Activated naive CD8-positive, alpha-beta T cell treated with anti-CD3 and anti-CD28 coated beads for 36 hours (primary cell): ENCODE measurements at places on chromosomes 7 and 10. TPM values are rescaled to one million over a fixed set of nuclear protein-coding genes. Genes with fewer than 3 reads are reported as not detected.

The GIMAP1 gene
- 6.1 TPM for total RNA-seq

GRCh38 chr7:19958309-19958896, 185.0 kb upstream of the TMEM196 start:
- DNase-seq, result no peak

- no peak for DNase-seq
These were observed 117.7 kb downstream of the CYTH3 start for GRCh38 chr7:6154542-6155404.

DNA sequence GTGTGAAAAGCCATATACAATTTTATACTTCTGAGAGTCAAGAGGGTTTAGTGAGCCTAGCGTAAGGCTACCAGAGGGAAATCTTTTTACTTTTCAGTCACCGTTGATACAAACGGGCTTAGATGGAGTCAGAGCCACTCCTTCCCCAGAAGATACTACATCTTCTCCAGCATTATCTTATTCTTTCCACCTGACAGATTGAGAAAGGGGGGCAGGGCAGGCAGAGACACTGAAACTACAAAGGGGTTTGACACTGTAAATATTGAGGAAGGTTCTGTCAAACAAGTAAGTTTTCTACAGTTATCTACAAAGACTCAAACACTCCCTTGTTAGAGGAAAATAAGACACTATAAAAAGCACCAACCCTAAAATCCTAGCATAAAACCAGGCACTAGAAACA, 100.0 kb downstream of the RELN start:
- DNase-seq, result no peak

GRCh38 chr7:1591396-1591795, 21.6 kb upstream of the PSMG3 start:
- no peak for DNase-seq

DNA sequence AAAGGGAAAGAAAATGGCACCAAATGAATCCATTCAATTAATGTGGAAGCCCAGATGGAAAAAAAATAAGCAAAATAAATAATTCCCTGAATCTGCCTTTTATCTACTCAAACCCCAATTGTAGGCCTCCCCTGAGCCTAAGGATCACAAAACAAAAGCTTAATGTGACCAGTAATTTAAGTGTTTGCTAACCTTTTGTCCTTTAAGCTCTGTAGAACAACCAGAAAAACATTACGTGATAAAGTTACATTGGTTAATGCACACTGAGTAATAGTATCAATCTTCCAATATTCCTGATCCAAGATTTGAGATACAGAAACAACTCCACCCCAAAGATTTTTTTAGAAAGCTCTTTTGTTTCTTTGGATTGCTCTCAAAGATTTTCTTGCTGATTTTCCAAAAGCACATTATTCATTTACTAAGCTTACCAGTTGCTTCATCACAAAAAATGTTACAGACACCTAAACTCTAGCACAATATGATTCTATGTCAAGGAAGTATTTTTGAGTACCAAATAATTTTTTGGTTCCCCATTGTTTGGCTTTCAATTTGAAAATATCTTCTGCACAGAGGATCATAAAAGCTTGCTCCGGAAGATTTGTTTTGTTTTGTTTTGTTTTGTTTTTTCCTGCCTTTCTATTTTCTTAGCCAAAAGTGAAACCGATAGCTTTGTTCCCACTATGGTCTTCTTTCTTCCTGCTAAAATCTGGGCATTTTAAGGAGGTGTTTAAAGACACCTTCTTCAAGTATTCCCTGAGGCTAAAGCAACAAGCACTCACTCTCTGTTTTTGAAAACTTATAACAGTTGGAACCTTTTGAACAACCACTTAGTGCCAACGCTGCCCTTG, 54.2 kb downstream of the TRIL start:
- DNase-seq, result no peak

The PPP1R3C gene
- 0.36 TPM for total RNA-seq

GRCh38 chr7:112781110-112781509, 9.1 kb downstream of the TMEM168 start:
- DNase-seq, result no peak

- DNase-seq, result no peak
These were observed 34.9 kb upstream of the UTF1 start for GRCh38 chr10:133195096-133195495.

DNA sequence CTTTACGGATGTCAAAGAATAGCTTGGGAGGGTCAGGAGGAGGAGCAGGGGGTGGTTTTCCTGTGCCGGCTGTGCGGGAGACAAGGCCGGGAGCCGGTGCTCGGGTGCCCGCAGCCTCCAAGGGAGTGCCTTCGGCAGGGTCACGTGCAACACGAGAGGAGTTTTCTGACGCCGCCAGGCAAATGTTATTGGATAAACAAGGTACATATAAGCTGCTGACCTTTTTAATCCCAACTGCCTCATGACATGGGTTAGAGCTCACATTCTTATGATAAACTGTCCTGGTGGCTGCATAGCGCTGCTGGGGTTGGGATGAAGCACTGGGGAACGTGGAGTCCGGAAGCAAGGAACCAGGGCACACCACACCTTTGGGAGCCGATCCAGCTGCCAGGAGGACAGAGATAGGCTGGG, 124.8 kb upstream of the PDLIM1 start:
- DNase-seq, result no peak

The SOSTDC1 gene
- total RNA-seq, result not detected

GRCh38 chr10:126155528-126155927, 232.7 kb downstream of the ADAM12 start:
- DNase-seq, result no peak

- DNase-seq, result no peak
These were observed 188.5 kb upstream of the SHH start for GRCh38 chr7:156000601-156001396.

GRCh38 chr7:102834466-102834865, 78.3 kb upstream of the LRRC17 start:
- DNase-seq, result no peak

The KCNIP2 gene
- 1.1 TPM for total RNA-seq

GRCh38 chr7:106952658-106953231, 87.7 kb downstream of the PIK3CG start:
- no peak for DNase-seq

DNA sequence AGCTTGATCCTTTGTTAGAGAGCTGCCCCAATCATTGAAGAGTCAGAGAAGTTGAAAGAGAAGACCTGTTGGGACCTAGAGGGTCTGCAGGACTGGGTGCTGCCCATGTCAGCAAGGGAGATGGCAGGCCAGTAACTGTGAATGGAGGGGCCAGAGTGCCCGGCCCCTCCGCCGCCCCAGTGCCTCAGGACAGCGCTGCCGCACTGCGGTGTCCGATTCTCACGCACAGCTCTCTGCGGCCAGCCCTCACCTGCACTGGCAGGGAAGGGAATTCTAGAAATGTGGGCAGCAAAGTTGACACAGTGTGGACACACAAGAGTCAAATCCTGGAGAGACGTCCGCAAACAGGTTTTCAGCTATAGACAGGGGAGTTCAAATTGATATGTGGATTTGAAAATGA, 373.5 kb downstream of the TCERG1L start:
- no peak for DNase-seq

- DNase-seq, result no peak
These were observed 9.8 kb downstream of the TBXAS1 start for GRCh38 chr7:139838876-139839275.

GRCh38 chr10:60594476-60595051, 183.7 kb upstream of the CDK1 start:
- no peak for DNase-seq

The NUTM2D gene
- 1.9 TPM for total RNA-seq

GRCh38 chr7:2530071-2530987, 10.8 kb downstream of the LFNG start:
- DNase-seq, result peak; percentile 83

- DNase-seq, result no peak
These were observed 102.3 kb upstream of the PLXDC2 start for GRCh38 chr10:19713800-19714525.

The ZNF488 gene
- 0.33 TPM for total RNA-seq
